ENCODE measurements at places on chromosomes 7 and 10. TPM values are rescaled to one million over a fixed set of nuclear protein-coding genes. Genes with fewer than 3 reads are reported as not detected.

- DNase-seq: no peak
These were observed 484 bp upstream of the DLX5 start for GRCh38 chr7:97025130-97025499.

DNA sequence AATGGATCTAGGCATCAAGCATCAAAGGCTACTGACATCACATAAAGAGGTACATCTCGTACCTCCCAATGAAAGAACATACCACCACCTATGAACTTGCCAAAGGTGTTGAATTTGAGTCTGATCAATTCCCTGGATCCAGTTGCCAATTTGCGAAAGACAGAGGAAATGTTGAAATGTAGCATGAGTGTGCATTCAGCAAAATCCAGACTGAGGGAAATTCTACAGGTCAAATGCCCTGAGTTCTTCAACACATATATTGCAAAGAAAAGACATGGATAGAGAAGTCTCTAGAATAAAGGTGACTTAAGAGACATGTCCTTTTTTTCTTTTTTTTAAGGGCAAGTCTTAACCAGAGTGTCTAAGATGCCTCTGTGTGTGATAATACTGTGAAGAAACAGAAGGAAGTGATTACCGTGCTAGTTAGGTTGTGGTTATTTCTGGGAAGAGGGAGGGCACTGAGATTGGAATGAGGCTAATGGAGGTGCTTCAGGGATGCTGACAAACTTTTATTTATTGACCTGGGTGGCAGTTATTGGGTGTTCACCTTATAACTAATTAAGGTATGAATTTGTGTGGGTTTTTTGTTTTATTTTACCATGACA lies 128.7 kb downstream of the SAMD9 start:
- no peak for DNase-seq

Gene ADAP1
- total RNA-seq: 19.2 TPM

Gene WDFY4
- total RNA-seq: 10.1 TPM

DNA sequence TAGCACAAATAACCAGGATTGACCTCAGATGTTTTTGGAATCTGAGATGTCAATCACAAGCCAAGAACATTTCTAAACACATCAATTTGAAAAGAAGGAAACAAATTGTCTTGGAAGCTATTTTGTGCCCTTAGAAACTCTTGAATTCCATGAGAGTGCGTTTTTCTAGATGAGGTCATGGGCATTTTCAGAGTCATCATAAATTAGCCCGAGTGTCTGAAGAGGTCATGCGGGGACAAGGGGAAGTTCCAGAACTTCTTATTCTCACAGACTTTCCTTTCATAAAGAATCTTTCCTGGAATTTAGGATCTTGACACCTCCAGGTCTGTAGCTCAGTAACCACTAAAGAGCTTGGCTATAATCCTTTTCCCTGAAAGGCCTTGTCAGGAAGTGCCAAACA lies 28.2 kb downstream of the IL2RA start:
- no peak for DNase-seq

Gene SRRM3
- total RNA-seq: 4.8 TPM

Gene GTF2IRD1
- 17.3 TPM for total RNA-seq

Gene H2BK1
- not detected for total RNA-seq

DNA sequence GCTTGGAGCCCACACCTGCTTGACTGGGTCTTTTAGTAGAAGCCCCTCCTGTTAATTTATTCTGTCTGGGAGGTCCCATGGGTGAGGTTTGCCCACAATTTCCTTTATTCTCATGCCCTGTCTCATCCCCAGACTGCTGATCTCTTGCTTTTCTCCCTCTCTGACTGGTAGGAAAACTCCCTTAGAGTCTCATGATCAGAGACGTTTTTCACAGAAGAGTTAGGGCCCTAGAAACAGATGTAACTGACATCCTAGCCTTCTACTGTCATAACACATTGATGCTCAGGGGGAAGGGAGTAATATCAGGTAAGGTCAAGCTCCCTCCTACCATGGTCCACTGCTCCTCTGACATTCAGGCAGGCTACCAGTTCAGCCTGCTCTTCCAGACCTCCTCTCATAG lies 43.7 kb upstream of the WASL start:
- DNase-seq: no peak

GRCh38 chr7:132317701-132318351 lies 258.4 kb downstream of the PLXNA4 start:
- DNase-seq: no peak

Gene KEL
- total RNA-seq: not detected

Gene FRAT1
- total RNA-seq: 8.2 TPM

DNA sequence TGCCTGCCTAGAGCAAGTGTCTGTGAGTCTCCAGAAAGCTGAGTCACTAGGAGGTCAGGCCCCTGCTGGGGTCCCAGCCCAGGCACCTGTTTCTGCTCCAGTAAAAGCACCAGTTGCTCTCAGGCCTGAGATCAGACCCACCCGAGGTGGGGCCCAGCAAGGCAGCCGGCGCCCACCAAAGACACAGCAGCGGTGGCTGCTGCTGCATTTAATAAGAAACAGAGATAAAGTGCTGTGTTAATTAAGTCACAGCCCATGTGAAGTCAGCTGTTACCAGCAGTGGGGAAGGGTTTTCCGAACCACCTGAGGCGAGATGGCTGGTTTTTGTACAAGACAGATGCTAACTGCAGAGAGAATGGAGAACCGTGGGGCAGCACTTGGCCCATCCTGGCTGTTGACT lies 12.1 kb upstream of the LRRC18 start:
- DNase-seq: no peak

GRCh38 chr7:9507290-9507689 lies 1073.9 kb downstream of the NXPH1 start:
- DNase-seq: no peak

DNA sequence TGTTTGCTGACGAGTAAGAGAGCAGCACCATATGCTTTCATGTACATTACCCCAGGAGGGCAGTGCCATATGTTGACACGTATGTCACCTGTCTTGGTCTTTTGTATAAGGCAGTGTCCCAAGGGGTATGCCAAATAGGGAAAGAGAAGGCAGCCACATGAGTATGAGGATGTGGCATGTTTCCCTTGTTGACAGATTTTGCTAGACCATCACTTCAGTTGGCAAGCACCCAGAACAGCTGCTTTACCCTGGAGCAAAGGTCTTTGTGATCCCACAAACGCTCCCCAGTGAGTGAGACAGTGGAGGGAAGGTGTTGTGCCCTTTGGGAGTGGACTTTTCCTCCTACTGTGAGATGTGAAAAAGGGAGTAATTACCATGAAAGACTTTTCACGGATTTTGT lies 350.1 kb downstream of the ETV1 start:
- DNase-seq: no peak

GRCh38 chr7:151178236-151178635 lies 8.8 kb downstream of the ASB10 start:
- no peak for DNase-seq

GRCh38 chr7:141220263-141220880 lies 146.5 kb downstream of the TMEM178B start:
- DNase-seq: no peak

Gene ITIH5
- total RNA-seq: 439 TPM

GRCh38 chr7:19239951-19240350 lies 94.7 kb upstream of the FERD3L start:
- no peak for DNase-seq

Gene SHTN1
- total RNA-seq: 21.1 TPM

DNA sequence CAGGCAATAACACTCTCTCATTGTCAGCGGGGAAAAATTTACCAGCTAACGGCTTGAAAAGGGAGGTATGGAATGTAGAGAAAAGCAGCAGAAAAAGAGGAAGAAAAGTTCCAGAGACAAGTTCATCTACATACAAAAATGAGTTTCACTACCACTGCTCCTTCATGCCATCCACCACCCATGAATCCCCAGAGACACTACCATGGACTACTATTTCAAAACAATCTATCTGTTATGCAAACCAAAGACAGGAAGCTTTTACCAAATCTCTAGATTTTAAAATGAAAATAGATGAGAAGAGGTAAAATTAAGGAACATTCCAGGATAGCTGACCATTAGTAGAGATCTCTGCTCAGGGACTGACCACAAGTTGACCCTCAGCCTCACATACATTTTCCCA lies 189.0 kb upstream of the GRM3 start:
- DNase-seq: no peak

Gene CTAGE8
- total RNA-seq: 0.71 TPM

Gene PGAM2
- total RNA-seq: not detected

GRCh38 chr7:117600911-117601310 lies 121.1 kb downstream of the CFTR start:
- no peak for DNase-seq

- DNase-seq: no peak
These were observed 484.0 kb upstream of the GALNT17 start for GRCh38 chr7:70647801-70648498.

GRCh38 chr10:46198516-46198915 lies 88.3 kb upstream of the ANTXRL start:
- no peak for DNase-seq

DNA sequence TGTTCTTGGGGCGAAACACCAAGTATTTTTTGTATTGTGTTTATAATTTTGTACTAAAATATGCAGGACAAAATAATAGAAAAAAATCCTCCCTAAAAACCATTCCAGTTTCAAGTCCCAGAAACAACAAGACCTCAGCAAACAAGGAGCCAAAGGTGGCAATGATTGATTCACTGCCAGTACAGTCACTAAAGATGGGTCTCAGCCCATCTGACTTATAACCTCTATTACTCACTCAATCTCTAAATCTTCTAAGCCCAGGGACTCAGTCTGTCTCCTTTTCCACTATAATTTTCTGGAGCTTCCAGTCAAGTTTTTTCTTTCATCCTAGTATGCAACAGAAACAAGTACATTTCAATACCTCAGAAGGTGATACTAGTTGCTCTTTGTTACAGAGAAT lies 33.3 kb downstream of the SNX13 start:
- no peak for DNase-seq

GRCh38 chr10:132539431-132539839 lies 1.8 kb downstream of the INPP5A start:
- no peak for DNase-seq

DNA sequence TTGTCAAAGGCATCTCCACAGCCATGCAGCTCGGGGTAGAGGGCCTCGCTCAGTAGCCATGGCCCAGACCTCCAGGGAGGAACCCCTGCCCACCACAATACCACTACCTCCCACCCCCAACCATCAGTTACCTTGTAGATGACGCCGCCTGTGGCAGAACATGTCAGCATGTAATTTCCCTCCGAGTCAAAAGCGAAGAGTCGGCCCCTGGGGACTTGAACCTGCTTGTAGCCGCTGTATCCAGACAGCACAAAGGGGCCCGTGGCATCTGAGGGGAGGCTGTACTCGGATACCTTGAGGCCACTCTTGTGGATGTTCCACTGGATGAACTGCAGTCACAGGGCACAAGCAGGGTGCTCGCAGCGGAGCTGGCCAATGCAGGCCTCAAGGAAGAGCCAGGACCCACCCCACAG lies 16.3 kb upstream of the CYREN start:
- DNase-seq: peak; percentile 80

DNA sequence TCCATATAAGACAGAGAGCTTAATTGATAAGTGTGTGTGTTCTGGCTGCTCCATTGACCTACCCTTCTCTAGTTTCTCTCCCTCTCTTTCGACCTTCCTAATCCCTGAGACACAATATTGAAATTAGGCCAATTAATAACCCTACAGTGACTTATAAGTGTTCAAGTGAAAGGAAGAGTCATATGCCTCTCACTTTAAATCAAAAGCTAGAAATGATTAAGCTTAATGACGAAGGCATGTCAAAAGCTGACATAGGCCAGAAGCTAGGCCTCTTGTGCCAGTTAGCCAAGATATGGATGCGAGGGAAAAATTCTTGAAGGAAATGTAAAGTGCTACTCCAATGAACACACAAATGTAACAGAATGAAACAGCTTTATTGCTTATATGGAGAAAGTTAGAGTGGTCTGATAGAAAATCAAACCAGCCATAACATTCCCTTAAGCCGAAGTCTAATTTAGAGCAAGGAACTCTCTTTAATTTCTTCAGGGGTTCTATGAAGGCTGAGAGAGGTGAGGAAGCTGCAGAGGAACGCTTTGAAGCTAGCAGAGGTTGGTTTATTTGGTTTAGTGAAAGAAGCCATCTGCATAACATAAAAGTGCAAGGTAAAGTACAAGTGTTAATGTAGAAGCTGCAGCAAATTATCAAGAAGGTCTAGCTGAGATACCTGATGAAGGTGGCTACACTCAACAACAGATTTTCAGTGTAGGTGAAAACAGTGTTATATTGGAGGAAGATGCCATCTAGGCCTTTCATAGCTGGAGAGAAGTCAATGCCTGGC lies 53.8 kb downstream of the ST7 start:
- DNase-seq: no peak

DNA sequence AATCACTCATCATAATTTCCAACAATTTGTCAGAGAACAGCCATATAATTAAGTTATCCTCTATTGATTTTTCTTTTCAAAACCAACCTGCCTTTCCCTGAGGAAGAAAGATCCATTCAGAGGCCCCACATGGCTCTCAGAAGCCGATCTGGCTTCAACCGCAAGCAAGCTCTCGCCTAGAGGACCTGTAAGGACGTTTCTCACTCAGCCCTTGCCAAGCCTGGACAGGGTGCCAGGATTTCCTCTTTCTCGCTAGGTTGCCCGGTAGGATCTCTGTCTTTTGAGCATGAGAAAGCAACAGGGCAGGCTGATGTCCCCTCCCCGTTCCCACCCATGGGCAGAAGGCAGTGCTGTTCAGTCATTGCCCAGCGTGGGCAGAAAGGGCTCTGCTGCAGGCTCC lies 13.0 kb downstream of the AIFM2 start:
- no peak for DNase-seq

- DNase-seq: no peak
These were observed 63.4 kb downstream of the CSGALNACT2 start for GRCh38 chr10:43201545-43202131.

Gene TMEM139
- 3.7 TPM for total RNA-seq

DNA sequence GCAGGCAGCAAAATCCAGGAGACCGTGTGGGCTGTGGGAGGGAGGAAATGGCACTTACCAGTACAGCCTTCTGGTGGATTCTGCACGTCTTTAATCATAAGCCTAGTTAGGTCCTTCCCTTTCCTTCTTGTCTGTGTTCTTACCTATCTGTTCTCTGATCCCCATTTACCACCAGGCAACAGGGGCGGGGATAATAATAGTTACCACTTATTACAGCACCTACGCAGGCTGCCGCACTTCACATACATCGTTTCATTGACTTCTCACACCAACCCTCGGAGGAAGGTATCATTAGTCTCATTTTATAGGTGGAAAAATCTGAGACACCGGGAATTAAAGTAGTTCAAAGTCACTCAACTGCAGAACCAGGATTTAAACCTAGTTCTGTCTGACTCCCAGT lies 4.5 kb upstream of the EPHA1 start:
- no peak for DNase-seq

DNA sequence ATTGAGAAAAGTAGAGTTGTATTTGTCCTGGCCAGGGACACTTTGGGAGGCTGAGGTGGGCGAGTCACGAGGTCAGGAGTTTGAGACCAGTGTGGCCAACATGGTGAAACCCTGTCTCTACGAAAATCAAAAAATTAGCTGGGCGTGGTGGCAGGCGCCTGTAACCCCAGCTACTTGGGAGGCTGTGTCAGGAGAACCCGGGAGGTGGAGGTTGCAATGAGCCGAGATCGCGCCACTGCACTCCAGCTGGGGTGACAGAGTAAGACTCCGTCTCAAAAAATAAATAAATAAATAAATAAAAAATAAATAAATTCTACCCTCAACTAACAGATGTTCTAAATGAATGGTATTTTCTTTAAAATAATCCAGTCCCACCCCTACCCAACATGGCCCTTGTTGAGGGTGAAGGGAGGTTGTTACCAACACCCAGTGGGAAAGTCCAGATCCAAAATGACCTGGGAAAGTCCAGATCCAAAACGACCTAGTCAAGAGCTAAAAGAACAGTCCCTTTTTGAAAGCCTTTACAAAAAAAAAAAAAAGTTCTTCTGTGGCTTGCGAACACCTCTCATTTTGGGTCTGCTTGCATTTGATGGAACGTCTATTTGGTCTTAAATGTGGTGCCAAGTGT lies 16.0 kb downstream of the MXI1 start:
- DNase-seq: no peak

Gene PVRIG
- total RNA-seq: not detected

Gene AQP1
- total RNA-seq: 140 TPM
